ENCODE measurements at places on chromosomes 6 and 20.
A peak's percentile ranks its signal among the peaks of the same experiment; 100 is the strongest.

- no peak for DNase-seq
Observed at GRCh38 chr20:5374171-5374570, 57.4 kb upstream of the PROKR2 start.

DNA sequence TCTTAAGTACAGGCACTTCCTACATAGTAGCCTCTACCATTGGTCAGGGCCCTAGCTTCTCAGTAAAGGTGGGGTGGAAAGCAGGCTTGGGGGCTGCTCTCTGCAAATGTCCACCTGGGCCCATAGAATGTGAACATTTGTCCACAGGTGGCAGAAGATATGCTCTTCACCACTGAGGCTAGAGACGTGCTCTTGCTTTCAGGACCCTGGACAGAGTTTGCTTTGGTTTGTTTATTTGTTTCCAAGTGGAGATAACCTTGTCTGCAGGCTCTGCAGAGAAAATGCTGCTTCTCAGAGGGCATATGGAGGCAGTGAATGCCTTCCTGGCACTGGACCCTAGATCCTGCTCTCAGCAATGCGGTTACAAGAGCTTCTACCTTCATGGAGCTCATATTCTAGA, 129.0 kb downstream of the F13A1 start:
- no peak for DNase-seq

DNA sequence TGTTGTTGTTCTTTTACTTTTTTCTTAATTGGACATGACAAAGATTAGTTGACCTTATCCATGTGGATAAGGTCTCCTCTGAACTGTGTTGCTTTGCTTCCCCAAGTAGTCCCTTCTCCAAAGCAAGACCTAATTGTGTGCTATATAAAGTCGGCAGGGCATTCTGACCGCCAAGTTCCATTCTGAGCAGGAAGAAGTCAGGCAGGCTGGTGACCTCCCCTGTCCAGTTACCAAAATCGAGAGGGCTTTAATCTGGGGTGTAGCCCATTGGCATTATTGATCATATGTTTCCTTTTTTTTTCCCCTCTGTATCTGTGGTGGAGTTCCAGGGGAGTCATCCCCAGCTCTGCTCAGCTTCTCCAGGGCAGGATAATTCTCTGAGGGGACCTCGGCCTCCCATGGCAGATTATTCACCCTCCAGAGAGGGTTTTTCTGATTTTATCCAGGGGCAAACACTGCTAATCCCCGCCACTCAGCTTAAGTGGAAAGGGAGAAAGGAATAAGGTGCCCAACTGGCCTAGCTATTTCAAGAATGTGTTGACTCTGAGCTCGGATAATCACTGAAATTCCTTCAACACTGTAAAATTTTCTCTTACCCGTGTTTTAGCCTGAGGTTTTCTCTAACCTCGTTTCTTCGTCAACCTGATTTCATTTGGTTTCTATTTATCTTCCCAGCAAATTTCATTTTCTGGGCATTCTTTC, 71.8 kb upstream of the L3MBTL3 start:
- DNase-seq, result no peak

DNA sequence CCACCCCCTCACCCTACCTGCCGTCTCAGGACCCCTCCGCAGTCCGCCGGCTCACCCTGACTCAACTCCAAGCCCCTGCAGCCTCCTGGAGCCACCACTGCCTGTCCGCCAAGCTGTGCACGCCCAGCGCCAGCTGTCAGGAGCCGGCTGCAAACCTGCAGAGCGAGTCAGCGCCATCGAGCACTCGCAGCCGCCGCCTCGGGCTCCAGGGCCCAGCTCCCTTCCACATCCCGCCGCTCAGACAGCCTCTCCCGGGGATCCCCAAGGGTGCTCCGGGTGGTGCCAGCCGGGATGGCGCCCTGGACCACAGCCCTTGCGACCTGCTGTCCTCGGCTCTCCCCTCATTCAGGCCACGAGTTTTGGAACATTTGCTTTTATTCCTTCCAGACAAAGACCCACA, 4.3 kb downstream of the TNNC2 start:
- peak; percentile 41 for DNase-seq

DNA sequence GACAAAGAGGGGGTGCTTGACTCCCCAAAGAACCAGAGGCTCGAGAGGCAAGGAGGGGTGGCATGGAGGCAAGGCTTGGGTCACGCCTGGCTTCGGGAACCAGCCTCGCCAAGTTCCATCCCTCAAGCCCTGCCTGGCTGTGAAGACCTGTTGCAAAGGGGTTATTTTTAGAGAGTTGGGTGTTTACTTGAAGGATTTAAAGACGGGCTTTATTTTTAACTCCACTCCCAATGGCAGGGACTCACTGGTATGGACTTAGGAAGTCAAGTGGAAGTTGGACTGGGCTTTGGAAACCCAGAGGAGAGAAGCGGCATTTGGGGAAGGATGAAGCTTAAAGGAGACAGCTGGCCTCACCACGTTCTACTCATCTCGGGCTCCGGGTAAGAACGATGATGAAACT, 43.1 kb downstream of the JPH2 start:
- no peak for DNase-seq

GRCh38 chr6:72911463-72912155, 289.7 kb downstream of the KCNQ5 start:
- no peak for DNase-seq

GRCh38 chr6:41579088-41579610, 33.0 kb downstream of the FOXP4 start:
- DNase-seq, result no peak

GRCh38 chr6:31945154-31945506, 765 bp upstream of the CFB start:
- no peak for DNase-seq

- DNase-seq, result no peak
Observed at GRCh38 chr20:1472556-1473245, 6.1 kb upstream of the NSFL1C start.

GRCh38 chr20:157154-157553, at the start of gene DEFB127:
DEFB127 (plus strand) TSS chr20:157454; CDS start chr20:157545, 91 bp downstream.
- no peak for DNase-seq

DNA sequence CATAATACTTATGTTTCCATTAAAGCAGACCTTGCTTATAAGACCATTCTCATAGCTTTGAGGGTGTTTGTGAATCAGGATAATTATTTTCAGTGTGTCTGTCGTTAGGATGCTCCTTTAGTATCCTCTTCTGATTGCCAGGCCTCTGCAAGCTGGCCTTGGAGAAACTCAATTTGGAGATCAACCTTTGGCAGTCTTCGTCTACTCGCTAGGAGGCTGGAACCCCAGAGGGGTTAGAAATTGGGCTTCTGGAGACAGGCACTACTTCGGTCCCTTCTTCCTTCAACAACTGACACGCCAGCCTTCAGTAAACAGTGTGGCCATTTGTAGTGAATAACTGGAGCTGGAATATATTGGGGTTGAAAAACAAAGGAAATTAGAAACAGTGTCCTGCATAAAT, 100.8 kb upstream of the CITED2 start:
- DNase-seq, result no peak

DNA sequence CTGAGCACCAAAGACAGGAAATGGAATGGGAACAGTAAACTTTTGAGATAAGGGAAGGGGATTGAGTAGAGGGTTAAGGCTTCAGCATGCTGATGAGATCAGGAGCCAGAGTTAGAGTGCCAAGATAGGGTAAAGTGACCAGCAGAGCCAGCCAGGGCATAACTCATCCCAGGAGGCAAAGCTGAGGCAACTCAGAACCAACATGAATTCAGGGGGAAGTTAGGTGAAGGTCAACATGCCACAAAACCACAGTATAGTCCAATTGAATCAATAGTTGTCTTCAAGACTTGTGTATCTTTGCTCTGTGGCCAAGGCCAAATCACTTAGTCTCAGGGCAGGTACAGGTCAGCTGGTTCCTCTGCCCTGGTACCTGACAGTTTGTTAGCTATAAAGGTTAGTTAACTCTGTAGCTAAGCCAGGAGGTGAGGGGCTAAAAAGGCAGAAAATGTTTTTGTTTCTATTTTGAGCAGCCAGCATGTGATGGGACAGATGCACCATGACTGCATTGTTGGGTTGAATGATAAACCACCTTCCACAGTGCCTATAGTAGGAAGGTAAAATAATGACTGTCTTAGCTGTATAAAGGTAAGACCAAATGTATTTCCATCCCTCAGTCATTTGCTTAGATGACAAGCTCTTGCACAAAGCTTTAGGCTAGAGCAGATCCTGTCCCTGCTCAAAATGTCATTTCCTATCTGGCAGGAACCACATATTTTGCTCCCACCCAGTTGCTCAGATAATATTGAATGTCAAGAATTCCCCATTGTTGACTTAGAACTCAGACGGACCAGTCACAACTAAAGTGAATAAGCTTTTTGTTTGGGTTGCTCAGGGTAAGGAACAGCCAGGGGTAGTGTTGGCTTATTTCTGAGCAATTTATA, 15.8 kb downstream of the RNF8 start:
- no peak for DNase-seq

Measured in T1000 (cell line).